Activated CD8-positive, alpha-beta memory T cell treated with anti-CD3 and anti-CD28 coated beads for 1 hour (primary cell): ENCODE measurements at places on chromosomes 4 and X.

- DNase-seq, result no peak
These were observed 65.5 kb downstream of the MAML3 start for GRCh38 chr4:140088323-140088967.

DNA sequence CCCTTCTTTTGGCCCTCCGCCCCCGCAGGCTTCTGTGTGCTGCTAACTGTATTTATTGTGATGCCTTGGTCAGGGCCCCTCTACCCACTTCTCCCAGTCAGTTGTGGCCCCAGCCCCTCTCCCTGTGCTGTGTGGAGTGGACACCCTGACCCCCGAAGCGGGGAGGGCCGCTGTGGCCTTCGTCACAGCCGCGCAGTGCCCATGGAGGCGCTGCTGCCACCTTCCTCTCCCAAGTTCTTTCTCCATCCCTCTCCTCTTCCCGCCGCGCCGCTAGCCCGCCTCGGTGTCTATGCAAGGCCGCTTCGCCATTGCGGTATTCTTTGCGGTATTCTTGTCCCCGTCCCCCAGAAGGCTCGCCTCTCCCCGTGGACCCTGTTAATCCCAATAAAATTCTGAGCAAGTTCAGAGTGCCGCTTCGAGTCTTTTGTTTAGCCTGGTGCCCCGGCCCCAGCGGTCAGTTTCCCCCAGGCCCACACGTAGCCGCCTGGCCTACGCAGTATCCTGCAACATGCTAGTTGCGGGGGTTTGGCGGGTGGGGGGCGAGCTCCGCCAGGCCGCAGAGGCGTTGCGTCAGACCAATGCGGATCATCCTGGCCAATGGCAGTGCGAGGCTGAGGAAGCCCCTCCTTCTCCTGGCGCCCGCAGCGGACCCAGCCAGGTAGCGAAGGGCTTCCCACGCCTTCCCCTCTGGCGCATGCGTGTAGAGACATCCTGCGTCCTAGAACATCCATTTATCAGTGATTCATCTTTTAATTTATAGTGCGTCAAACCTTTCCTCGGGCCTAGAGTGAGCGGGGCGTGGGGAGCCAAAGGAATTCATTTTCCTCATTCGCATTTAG is 5.6 kb upstream of the KANTR start:
- DNase-seq, result peak; percentile 61

DNA sequence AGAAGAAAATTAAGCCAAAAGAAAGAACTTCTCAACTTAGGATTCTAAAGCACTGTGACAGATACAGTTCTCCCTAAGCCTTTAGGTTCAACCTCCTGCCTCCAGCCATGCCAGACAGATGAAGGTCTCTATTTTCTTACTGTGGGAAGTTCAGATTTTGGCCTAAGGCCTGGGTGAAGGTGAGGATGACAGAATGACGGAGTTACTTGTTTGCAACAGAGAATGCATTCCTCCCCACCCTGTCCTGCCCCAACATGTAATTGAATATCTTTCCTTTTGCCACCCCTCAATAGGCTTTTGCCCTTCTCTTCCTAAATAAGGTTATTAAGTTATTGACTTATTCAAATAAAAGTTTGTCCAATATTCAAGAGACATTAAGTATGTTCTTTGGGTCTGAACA is 25.6 kb downstream of the SLC16A2 start:
- no peak for DNase-seq

DNA sequence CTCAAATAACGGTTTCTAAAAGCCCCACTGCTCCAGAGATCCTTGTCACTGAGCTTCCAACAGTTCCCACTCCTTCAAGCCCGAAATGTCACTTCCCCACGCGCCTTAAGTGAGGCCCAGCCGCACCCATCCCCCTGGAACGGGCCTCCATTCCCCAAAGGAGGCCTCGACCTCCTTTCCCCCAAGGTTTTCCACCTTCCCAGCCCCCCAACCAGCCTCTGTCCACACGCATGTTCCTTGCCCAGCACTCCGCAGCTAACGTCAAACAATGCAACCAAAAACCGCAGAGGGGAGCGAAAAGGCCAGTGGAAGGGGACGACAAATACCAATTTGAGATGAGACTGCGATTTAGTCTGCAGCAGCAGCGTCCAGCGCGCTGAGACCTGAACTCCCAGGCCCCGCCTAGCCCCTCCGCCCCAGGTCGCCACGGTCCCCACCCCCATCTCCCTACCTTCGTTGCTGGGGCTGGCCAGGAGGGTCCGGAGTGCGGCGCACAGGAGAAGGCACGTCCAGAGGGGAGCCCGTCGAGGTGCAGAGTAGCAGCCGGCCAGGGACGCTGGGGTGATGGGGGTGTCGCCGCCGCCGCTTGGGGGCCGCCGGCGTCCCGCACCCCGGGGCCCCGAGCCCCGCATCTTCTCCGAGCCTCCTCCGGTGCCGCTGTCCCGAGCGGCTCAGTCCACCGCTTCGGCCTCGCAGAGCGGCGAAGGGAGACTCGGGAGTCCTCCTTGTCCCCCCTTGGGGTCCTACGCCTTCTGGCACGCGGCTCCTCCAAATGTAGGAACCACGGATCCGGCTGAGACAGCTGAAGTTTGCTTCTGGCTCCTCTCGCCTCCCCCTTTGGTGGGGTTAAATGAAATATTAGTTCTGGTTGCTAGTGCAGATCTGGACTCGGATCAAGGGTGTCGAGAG is 924 bp downstream of the EPHA5 start:
- no peak for DNase-seq

DNA sequence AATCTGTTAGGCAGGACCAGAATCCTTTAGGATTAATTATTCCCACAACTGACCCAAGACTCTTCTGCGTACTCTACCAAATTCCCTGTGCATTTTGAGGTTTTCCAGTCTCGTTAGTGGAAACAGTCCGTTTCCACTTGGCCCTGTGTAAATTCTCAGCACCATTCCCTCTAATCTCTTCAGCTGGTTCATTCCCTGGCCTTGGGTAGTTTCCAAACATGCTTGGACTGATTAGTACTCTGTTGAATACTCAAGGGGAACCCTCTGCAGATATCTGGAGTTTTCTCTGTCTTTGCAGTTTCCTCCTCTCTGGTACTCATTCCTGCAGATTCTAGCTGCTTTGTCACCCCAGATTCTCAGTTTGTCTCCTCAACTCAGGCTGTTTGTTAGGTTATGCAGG is 80.4 kb downstream of the ZFX start:
- no peak for DNase-seq

GRCh38 chr4:3767570-3768288 is 1.5 kb downstream of the ADRA2C start:
- DNase-seq, result no peak

- DNase-seq, result no peak
These were observed 76.0 kb upstream of the GIMD1 start for GRCh38 chr4:106444557-106444956.

- DNase-seq, result no peak
These were observed 43.5 kb downstream of the CCDC158 start for GRCh38 chr4:76377481-76377901.

- DNase-seq, result no peak
These were observed at the start of gene FGFR3 for GRCh38 chr4:1792832-1793495. TSS of gene FGFR3 (plus strand) at chr4:1793293. CDS start at chr4:1793935, 642 bp downstream.

DNA sequence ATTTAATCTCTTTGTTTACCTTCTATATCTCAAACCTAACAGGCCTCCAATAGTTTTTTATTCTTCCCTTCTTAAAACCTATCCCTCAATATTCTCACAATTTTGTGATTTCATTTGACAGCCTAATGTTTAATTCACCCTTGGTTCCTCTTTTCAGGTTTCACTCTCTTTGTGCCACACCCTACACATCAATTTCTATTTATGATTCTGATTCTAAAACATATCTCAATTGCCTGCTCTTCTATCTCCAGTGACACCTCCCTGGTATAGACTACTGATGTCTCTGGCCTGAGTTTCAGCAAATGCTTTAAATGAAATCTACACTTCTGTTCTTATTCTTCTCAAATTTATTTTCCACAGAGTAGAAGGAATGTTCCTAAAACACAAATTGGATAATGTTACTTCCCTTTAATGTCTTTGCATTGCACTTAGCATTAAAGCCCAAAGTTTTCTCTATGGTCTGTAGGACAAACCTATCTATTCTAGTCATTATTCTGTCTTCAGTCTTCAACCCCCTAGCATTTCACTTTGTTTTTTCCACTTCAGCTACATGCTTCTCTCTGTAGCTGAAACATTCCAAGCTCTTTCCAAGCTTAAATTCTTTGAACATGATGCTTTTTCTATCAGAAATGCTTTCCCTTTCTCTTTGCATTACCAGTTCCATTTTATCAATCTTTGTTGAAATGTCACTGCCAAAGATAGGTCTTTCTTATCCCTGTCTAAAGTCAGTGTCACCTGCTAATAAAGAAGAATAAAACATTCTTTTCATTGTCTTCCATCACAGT is 622.0 kb downstream of the CENPC start:
- DNase-seq, result no peak

GRCh38 chr4:171235521-171235920 is 577.7 kb upstream of the GALNTL6 start:
- no peak for DNase-seq

- DNase-seq, result no peak
These were observed 2747.1 kb downstream of the PCDH7 start for GRCh38 chr4:33467291-33467690.

DNA sequence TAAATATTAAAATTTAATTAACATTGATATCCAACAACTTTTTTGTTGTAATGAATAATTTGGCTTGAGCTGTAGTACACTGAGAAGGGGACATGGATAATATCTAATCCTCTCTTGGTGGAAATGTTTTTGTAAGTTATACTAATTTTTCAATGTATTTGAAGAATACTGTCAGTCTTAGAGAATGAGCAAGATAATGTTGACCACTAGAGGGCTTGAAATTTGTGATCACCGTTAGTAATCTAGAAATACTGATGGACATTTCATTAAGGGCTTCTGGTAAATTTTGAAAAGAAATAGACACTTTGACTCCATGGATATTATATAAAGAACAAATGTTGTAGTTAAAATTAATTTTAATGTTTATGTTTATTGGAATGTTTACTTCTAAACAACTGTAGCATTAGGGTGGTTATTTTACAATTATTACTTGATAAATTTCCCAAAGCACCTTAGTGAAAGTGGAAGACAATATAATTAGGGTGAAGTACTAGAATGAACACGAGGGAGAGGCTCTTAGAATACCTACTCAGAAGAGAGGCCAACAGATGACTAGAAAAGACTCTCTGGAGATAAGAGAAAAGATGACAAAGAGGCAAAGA is 20.0 kb upstream of the CAMK2D start:
- no peak for DNase-seq

- no peak for DNase-seq
These were observed 200.8 kb downstream of the CEP135 start for GRCh38 chr4:56149591-56149990.

DNA sequence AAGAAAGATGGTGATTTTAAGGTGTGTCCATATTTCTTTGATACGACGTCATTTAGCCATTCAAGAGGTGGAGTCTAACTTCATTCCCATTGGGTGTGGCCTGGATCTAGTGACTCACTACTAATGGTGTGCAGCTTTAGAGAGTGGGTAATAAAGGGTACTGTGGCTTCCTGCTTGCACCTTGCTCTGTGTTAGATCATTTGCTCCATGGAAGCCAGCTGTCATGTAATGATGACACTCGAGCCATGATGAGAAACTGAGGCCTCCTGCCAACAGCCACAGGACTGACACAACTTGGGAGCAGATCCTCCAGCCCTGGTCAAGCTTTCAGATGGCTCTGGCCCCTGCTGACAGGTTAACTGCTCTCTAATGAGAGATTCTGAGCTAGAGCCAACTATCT is 82.0 kb downstream of the UNC5C start:
- no peak for DNase-seq
